Fibroblast of skin of left biceps (primary cell): ENCODE measurements at places on chromosomes 4 and X.

DNA sequence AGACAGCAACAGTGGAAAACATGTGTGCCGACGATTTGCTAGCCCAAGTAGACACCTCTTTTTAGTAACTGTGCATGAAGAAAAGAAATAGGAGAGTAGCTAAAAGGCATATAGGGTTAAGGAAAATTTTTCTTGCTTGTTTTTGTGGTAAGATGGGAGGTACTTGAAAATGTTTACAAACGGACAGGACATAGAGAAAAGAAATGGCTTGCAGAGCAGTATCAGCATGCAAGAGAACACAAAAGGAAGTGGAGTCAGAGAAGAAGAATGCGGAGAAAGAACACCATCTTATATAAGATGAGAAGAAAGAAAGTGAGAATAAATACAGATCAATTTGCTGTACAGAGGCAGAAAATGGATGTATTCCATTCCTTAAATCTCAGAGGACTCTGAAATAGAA lies 263.7 kb upstream of the ETNPPL start:
- no peak for DNase-seq

GRCh38 chr4:56410247-56411062 lies 23.2 kb upstream of the AASDH start:
- peak; percentile 97 for DNase-seq

- no peak for DNase-seq
Measured at GRCh38 chrX:72137846-72138495, 6.3 kb upstream of the RTL5 start.

GRCh38 chr4:67714248-67714583 lies 13.3 kb upstream of the UBA6 start:
- no peak for DNase-seq

DNA sequence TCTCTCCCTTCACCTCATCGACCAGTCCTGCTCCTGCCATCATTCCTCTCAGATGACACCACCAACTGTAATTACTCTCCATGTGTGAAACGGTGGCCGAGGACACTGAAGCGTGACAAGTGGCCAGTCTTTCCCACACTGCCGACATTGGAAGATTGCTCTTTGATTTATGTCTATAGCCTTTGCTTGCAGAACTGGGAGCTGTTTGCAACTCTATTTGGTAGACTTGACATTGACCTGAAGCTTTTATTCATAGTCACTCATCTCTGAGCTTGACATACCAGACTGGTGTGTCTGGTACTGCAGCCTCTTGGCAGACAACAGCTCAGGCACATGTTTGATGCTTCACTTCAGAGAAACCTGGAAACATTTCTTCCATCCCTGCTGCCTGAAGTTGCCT lies 121.8 kb upstream of the GALNT7 start:
- no peak for DNase-seq

DNA sequence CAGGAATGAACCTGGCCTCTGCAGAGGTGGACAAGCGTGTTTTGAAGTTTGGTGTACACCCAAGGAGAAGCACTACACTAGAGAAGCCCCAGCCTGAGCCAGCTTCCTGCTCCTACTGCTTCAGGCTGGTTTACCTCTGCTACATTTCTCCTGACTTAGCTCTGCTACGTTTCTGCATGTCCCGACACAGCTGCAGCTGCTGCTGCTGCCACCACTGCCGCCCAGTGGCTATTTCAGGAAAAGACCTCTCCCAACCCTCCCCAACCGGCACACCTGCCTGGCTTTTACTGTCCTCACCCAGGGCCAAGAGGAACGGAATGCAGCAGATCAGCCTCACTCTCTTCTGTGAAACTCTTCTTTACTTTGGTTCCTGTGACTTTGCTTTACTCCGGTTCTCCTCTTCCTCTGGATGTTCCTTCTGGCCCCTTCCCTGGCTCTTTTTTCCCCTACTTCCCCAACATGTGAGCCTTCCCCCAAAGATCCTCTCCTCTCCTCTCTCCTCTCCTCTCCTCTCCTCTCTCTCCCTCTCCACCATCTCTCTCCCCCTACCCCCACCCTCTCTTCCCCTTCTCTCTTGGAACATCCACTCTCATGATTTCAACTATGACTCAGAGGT lies 3.1 kb upstream of the P2RY4 start:
- no peak for DNase-seq

- DNase-seq = no peak
Measured at GRCh38 chr4:143356493-143356892, 19.8 kb downstream of the GAB1 start.

GRCh38 chr4:183370786-183371185 lies 48.6 kb upstream of the CLDN24 start:
- DNase-seq = no peak

DNA sequence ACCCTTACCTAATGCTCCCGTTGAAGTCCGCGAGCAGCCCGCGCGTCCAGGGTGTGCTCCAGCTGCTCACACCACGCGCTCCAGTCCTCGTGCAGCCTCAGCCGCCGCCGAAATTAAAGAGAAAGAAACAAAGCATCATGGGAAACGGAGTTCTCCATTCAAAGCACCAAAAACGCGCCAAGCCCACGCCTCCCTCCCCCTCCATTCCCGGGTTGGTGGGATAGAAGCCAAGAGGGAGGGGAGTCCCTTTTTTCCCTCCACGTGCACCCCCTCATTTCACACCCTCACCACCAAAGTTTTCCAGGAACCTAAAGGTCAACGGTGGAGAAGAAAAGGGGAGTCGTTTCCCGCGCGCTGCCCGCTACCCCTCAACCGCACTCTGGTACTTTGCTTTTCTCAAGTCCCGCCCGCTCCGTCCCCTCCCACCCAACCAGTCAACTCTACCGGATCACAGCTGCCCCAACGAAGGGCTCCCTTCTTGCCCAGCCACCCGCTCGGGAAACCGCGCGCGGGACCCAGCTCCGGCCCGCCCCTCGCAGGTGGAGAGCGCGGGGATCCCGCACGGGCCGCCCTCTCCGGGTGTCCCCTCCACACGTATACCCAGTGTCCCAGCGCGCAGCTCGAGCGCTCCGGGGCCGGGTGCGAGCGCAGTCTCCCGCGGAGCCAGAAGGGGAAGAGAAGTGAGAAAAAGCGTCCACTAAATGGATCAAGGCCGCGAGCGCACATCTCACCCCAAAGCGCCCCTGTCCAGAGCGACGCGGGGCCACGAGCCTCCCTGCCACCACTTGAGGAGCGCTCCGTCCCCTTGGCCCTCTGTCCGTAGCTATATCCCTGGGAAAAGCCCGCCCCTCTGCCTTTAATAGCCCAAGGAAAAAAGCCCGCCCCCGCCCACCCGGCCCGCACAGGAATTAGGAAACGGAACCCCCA lies 65.1 kb upstream of the CCDC160 start:
- no peak for DNase-seq

DNA sequence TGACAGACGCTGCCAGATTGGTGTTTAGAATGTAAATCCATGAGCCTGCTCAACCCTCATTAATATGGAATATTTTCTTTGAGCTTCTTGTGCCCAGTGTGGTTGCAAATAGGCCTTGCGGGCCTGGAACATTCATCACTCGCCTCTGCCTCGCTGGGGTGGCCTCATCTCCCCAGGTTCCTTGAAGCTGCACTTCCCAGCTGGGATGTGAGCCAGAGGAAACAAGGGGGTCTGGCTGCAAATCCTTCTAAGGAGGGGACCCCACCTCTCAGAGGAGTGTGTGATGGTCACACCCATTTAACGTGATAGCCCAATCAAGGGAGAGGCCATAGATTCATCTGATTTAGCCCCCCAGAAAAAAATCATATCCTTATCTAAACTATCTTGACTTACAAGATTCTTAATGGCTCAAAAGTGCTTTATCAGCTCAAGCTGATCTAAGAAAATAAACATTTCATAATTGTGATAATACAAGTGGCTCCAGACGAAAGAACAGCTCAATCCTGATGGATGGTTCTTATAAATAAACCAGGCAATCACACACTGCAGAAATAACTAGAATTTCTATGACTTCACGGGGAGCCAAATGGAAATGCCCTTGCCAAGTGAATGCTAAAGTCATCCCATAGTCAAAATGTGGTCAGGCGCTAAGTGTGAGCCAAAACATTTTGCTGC lies 189.9 kb downstream of the PTTG2 start:
- no peak for DNase-seq

- no peak for DNase-seq
Measured at GRCh38 chrX:20973038-20973437, 401.2 kb upstream of the CNKSR2 start.

DNA sequence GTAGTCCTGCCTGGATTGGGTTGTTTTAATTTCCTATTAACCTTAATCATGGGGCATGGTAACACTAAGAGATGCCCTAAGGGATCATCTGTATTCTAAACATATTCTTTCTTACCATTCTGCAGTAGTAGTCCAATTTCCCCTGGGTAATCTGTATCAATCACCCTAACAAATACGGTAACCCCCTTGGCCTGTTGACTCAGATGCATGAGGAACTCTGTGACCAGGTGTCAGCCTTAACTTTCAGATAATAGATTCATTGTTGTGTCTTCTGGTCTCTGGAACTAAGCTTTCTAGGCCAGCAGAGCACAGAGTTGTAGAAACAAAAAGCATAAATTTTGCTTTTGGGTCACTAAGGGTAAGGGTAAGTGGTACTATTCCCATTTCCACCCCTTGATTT lies 13.1 kb upstream of the BANK1 start:
- DNase-seq = no peak

GRCh38 chr4:83340692-83341343 lies 6.2 kb upstream of the HPSE start:
- DNase-seq = no peak

- no peak for DNase-seq
Measured at GRCh38 chr4:55906989-55907388, 41.8 kb upstream of the CEP135 start.

DNA sequence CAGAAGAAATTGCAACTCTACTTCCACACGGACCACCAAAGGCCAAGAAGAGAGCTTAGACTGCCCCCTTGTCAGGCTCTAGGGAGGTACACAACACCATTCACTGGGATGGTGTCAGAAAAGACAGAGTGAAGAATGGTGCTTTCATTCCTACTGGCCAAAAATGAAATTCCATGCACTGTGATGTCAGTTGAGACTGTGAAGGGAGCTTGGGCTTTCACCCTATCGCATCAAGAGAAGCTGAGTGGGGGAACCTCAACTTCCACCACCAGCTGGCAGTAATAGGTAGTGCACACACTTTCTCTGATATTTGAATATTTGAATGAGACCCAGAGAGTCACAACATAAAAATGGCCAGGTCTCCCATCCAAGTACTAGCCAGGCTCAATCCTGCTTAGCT lies 65.9 kb downstream of the ZNF711 start:
- DNase-seq = no peak

DNA sequence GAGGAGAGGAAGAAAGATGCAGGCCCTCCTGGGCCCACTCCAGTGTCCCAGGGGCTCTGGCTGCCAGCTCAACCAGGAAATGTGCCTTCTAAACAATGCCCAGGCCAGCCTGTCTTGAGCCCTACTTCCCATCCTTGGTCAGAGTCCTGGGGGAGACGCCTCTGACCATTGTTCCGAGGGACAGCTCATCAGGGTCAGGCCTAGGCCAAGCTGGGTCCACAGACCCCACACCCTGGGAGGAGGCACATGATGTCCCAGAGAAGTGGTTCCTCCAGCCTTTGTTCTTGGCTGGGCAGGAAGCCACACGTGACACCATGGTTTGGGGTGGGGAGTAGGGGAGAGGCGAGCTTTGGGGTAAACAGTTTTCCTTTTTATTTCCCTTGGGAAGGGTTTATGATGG lies 102.5 kb downstream of the EFNB1 start:
- DNase-seq = no peak

DNA sequence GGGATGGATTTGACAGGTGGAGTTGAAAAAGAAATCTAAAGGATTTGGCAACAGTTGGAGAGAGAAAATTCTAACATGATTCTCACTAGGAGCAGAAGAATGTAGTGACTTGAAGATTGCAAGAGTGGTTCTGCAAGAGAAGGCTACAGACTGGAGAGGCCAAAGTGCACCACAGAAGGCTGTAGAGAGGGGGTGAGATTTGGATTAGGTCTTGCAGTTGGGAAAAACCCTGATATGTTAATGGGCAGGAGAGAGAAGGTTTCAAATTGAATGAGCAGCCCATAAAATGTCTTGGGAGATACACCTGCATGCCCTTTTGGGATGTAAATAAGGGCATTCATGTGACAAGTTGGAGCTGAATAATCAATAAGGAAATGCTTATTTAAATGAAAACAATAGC lies 14.7 kb upstream of the VEGFD start:
- DNase-seq = no peak

DNA sequence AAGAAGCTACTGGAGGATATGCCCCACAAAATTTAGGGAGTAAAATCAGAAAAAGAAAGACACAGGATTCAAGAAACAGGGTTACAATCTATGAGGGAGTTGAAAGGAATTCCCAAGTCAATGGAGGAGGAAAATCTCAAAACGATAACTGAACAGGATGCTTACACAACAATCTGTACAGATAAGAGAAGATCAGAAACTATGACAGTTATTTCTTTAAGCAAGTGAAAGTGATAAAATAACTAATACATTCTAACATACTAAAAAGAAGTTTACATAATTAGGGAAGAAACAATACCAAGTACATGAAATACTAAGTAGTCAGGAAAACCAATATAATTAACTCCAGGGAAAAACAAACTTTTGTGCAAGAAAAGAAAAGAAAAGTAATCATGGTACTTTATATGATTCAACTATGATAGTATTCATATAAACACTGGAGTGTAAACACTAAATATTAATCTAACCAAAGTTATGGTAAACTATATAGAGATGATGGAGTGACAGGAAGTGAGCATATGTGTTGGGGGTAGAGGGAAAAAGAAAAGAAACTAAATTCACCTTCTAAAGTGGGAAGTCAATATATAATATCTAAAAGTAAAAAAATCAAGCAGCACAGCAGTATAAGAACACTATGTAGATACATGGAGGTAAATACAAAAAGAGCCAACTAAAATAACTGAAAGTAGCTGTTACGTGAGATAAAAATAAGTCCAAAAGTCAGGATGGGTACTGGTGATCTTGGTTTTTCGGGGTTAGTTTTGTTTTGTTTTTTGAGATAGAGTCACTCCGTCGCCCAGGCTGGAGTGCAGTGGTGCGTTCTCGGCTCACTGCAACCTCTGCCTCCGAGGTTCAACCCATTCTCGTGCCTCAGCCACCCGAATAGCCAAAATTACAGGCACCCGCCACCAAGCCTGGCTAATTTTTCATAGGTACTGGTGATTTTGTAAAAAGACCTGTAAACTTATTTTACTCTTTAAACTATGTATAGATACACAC lies 99.3 kb downstream of the TEX11 start:
- no peak for DNase-seq

DNA sequence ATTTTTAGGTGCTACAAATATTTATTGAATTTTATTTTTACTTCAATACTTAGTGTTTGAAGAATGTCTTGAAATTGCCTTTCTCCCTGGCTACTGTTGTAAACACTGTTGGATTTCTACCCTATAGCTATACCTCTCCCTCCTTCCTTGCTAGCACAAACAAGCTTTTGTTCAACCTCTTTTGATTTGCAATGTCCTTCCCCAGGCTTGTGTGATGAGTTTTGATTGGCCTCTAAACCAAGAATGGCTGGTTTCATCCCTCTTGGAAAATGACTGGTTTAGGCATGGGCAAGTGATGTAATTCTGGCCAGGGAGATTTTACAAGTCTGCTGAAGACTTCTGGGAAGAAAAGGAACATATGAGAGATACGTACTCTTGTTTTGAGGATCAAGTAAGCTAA lies 25.3 kb upstream of the SLITRK2 start:
- DNase-seq = no peak
